ENCODE measurements at places on chromosomes 3 and 15.

- no peak for DNase-seq
Observed at GRCh38 chr3:7205962-7206361, 345.0 kb downstream of the GRM7 start.

GRCh38 chr3:78314327-78314726, 1274.4 kb downstream of the ROBO2 start:
- DNase-seq: no peak

DNA sequence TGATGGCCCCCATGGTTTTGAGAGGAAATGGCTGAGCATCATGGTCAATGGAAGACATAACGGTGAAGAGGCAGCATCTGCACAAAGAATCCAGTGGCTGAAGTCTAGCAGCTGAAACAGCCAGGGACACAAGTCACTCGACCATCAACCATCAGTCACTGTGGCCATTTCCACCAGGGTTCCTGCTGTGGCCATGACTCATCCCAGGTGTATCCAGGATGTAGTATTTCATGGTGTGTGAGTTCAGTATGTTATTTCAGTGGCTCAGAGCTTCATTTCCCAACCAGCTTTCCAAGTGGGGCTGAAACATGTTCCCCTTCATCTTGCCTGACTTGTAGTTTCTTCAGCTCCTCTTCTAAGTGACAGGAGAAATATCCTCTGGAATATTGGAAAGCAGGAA, 47.8 kb upstream of the WNT5A start:
- no peak for DNase-seq

DNA sequence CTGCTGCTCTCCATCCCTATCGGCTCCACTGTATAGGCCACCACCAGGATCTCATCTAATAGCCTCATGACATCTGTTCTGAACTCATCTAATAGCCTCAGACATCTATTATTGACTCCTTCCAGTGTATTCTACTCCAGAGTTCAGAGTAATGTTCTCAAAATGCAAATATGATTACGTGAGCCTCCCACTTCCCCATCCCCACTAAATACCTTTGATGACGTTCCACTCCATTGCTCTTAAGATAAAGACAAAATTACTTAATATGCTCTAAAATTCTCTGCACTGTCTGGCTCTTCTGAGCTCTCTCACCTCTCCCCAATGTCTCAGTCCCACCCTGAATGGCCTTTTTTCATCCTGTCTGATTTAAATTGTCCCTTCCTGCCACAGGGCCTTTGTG, 94.7 kb downstream of the SAMMSON start:
- no peak for DNase-seq

GRCh38 chr3:182083112-182083511, 371.4 kb downstream of the SOX2 start:
- no peak for DNase-seq

DNA sequence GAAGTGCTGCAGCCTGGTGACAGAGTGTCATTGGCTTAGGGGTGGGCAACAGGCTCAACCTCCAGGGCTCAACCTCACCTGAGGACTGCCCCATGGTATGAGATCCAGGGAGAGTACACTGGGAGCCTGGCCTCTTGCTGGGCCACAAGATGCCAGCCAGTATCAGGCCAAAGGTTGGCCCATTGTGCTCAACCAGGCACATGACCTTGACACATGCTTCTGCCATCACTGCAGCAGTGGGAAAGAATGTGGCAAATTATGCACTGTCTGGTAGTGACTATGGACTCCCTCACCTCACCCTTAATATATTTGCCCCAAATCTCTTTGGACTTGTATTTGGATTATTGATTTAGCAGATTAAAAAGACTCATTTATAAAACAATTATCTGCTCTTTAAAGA, 233.9 kb upstream of the GOLGA6L4 start:
- DNase-seq: no peak

DNA sequence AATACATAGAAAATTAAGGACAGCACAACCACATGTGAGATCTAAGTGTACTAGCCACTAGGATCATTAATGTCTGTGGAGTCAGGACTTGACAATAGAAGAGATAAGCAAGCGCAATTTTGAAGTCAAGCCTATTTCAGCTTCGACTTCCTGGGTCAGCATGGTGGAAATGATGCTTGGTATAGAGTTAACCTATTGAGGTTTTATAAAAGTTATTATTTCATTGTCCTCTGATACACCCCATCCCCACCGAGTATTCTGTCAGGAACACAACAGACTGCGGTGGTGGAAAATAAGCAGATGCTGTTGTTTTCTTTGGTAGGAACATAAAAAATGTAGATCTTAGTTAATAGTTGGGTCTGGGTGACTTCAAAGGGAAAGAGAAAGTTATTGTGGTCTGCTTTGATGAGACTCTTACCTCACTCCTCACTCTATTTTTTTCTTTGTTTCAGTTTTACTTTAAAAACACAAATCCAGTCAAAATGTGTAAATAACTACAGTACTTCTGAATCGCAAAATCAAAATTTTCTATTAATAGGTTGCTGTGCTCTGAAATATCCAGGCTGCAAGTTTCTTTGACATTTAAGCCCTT, 82.1 kb downstream of the IL5RA start:
- no peak for DNase-seq

DNA sequence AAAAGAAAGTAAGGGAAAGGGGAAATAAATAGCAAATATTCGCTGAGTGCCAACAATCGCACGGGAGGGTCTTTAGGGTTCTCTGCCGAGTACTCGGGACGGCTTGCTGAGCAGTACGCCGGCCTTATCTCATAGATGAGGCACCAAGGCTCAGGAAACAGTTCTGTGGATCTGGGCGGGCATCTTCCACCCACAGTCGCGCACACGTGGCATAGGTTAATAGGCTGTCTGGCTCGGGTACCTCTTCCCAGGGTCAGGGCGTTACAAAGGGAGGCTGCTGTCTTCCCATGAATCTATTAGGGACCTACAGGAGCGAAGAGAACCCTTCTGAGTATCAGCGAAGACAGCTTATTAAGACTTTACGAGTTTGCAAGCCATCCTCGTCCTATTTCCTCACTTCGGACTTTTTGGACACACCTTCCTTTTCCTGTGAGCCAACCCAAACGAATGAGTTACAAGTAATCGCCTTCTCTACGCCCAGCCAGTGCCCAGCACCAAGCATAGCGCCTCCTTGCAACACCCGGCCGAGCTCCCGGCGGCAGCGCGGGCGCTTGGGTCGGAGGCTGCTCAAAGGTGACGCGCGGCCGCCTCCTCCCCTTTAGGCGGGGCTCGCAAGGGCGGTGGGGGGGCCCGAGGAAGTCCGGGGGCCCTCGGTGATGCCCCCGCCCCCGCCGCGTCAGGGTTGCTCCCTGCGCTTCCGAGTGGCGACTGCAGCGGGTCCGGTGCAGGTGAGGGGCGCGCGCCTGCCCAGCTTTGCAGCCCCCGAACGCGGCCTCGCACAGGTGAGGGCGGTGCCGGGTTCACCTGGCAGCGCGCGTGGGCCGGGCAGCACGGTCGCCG, at the start of gene MCTP2:
Gene MCTP2, plus strand, starts transcription at position 679 of the 840 bp plus-strand sequence. CDS start 66,705 bp downstream, outside the sequence.
- peak; percentile 91 for DNase-seq

DNA sequence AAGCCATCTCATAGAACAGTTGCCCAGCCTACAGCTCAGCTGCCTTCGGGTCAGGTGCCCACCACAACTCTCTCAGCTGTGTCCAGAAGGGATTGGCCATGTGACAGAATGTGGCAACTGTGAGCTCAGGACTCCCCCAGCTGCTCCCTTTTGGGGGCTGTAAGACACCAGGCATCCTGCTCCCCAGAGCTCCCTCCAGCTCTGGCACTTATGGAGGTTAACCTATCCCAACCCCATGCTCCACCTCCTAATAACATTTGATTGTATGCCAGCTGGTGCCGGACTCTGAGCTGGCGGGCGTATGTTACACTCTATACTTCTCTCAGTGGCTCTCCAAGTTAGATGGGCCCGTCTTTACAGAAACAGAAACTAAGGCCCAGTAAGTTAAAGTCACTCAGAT, 222.8 kb downstream of the FAM43A start:
- DNase-seq: no peak
